Bronchial epithelial cell (primary cell): ENCODE measurements at places on chromosomes 1 and 21.

DNA sequence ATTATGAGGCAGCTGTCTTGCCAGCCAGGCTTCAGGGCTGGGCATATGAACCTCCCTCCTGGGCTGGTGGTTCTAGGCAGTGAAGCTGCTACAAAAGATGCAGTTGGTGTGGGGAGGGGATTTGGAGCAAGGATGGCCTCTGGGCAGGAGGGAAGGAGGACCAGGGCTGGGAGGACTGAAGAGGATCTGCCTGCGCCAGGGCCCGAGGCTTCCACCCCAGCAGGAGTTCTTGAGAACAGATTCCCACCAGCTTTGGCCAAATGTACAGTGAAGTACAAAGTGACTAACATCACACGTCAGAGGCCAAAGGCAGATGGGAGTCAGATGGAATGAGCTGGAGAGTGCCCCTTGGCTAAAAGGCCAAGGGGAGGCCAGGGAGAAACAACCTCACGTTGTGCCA lies 62.4 kb downstream of the DDX20 start:
- DNase-seq = no peak

DNA sequence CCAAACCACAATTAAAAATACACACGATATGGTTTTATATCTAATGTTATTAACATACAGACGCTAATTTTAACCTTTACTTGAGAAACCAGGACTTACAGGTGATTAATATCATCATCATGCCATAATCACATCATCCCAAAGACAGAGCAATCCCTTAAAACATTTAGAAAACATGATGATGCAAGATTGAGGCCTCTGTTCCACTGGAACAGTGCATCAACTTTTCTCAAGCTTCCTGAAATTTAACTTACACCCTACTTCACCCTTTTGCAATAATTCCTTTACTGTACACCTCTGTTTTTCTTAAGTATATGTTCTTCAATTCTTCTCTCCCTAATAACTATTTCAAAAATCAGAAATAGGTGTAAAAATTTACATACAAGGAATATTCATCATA lies 38.1 kb downstream of the KDM5B start:
- DNase-seq = no peak

DNA sequence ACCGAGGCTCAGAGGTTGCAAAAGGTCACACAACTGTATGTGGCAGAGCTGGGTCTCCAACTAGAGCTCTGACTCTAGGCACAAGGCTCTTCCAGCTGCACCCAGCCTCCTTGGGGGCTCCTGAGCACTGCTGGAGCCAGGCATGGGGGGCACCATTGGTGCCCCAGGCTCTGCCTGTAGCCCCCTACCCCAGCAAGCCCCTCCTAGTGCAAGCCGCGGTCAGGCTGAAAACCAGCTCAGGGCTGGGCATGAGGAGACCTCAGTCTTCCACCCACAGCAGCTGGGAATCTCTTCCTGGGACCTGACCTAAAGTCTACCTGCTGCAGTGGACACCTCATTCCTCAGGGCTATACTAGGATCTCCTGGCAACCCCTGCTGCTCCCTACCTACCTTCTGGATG lies 14.6 kb downstream of the TNNT2 start:
- DNase-seq = no peak

DNA sequence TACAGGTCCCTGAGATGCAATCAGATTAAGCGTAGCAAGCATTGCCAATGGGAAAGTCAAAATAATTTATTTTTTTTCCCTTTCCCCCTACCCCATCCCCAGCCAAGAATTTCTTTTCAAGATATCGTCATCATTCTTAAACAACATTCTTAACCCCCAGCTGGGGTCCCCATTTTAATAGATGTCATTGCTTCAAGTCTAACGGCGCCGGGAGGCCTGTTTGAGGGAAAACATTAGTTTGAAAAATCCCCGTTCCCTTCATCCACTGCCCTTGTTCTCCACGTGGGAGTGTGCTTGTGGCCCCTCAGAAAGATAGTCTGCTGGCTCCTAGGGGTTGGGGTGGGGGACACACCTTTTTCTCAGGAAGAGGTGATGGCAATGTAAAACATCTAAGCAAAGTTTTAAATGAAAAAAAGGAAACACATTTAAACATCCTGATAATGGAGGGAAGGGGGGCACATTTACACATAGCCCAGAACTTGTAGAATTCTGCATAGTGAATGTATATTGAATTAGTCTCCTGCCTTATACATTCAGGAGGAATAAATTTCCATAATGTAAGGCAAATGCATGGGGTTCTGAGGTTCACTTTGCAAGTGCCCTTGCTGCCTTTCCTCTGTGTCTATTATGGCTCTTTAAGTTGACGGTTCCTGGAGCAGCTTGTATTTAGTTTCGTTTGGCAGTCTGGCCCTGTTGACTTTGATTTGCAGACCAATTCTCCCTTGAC lies 6.8 kb downstream of the TRNP1 start:
- no peak for DNase-seq

DNA sequence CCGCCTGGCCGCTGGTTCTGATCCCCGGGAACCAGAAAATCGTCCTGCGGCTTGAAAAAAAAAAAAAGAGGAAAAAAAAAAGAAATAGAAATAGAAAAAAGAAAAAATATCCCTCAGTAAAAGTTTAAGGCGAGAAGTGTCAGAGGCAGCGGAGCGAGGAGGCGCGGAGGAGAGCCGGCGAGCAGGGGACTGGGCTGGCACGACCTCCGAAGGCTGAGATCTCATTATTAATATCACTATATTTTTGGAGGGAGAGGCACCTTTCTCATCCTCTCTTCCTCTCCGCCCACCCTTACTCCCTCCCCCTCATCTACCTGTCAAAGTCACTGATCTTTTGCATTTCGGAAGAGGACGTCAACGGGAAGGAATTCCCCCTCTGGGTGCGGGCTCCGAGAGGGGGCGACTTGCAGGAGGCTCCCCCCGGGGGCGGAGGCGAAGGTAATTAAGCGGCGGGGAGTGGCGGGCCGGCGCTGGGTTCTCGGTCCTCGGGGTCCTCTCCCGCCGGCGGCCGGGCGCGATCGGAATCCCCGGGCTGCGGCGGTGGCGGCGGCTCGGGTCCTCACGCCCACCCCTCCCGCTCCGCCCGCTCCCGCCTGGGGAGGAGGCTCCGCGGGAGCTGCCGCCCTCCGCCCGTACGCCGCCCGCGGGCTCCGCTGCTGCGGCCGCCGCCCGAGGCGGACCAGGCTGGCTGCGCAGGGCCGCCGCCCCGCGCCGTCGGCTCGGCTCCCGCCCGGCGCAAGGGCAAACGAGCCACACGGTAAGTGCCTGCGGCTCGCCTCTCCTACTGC lies at the start of gene NTNG1:
TSS of gene NTNG1 (plus strand) at position 337 of the 788 bp plus-strand sequence.
- DNase-seq = peak; percentile 13

DNA sequence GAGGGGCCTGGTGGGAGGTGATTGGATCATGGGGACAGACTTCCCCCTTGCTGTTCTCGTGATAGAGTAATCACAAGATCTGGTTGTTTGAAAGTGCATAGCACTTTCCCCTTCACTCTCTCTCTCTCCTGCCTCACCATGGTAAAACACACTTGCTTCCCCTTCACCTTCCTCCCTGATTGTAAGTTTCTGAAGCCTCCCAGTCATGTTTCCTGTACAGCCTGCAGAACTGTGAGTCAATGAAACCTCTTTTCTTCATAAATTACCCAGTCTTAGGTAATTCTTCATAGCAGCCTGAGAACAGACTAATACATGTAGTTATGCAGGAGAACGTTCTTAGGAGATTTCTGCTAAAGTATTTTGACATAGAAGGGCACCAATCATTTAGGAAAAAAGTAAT lies 59.9 kb upstream of the FBXO28 start:
- peak; percentile 48 for DNase-seq

DNA sequence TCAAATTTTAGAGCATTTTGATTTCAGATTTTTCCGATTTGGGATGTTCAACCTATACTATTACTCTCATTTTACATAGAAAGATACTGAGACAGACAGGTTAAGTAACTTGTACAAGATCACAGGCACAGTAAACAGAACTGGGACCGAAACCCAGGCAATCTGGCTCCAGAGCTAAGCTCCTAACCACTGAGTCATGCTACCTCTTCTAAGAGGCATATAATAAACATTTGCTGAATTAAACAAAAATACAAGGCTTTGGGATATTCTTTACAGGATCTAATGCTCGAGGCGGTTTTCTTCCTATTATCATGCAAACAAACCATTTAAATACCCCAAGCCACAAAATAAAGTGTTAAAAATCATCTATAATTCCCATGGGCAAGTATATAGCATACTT lies 50.3 kb downstream of the MCOLN2 start:
- peak; percentile 39 for DNase-seq

DNA sequence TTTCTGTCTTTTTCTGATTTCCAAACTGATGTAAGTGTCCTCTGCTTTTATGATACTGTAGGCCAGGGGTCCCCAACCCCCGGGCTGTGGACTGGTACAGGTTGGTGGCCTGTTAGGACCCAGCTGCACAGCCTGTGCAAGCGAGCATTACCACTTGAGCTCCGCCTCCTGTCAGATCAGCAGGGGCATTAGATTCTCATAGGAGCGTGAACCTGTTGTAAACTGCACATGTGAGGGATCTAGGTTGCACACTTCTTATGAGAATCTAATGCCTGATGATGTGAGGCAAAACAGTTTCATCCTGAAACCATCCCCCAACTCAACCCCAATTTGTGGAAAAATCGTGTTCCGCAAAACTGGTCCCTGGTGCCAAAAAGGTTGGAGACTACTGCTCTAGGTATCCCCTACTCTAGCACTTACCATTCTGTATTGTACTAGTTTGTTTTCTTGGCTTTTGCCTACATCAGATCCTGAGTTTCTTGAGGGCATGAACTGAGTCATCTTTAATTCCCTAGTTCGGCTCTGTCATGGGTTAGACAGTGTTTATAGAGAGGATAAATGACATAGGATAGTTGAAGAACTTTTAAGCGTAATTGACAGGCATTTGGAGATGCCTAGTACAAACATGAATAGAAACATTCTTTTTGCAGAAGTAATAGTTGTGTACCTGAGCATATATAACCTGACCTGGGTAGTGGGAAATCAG lies 4.1 kb downstream of the ABCD3 start:
- peak; percentile 64 for DNase-seq

- DNase-seq = no peak
Observed at GRCh38 chr1:52502789-52503188, 50.1 kb downstream of the TUT4 start.

DNA sequence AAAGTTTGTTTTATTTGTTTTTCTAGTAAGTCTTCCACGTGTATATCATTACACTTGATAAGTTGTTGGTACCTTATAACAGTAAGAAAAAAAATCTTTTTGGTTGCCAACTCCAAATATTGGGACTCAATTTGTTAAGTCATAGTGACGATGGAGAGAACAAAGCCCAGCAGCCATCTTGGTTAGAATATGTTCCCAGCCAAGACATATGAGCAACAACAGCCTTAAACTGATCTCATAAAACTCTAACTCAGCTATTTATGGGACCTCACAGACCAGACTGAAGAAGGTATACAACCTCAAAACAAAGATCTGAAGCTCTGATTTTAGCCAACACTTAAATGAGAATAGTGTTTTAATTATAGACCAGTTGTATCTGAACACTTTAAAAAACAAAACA lies 281.3 kb downstream of the VAV3 start:
- DNase-seq = no peak

DNA sequence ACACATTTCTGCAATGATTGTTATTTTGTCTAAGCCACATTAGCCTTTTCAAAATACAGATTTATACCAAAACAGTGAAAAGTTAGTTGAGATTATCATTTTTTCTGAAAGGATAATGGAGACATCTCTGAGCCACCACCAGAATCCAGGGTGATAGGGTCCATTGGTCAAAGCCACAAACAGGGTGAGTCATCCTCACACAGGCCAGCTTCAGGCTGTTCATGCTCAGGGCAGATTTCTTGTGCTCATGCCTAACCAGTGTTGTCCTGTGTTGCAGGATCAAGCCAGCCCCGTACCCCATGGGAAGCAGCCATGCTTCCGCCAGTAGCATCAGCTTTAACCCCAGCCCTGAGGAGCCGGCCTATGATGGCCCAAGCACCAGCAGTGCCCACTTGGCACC lies 13.4 kb downstream of the ELOA start:
- DNase-seq = no peak

DNA sequence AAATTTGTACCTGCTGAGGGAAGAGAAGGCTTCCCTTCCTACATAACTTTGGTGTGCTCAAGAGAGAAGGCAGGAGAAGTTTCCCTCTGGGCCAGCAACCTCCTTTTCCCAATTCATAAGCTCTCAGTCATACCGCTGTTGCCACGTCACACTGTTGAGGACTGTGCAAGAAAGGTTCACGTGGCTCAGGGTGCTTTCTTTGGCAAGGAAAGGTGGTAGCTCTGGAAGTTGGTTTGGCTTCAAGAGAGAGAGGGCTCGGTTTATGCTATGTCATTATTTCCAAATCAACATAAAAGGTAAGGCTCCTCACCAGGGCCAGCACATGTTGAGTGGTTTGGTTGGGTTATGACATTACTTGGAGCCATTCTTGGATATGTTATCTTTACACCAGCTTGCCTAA lies 77.3 kb downstream of the TNFSF18 start:
- peak; percentile 92 for DNase-seq
